ENCODE measurements at places on chromosomes 5 and 9.

DNA sequence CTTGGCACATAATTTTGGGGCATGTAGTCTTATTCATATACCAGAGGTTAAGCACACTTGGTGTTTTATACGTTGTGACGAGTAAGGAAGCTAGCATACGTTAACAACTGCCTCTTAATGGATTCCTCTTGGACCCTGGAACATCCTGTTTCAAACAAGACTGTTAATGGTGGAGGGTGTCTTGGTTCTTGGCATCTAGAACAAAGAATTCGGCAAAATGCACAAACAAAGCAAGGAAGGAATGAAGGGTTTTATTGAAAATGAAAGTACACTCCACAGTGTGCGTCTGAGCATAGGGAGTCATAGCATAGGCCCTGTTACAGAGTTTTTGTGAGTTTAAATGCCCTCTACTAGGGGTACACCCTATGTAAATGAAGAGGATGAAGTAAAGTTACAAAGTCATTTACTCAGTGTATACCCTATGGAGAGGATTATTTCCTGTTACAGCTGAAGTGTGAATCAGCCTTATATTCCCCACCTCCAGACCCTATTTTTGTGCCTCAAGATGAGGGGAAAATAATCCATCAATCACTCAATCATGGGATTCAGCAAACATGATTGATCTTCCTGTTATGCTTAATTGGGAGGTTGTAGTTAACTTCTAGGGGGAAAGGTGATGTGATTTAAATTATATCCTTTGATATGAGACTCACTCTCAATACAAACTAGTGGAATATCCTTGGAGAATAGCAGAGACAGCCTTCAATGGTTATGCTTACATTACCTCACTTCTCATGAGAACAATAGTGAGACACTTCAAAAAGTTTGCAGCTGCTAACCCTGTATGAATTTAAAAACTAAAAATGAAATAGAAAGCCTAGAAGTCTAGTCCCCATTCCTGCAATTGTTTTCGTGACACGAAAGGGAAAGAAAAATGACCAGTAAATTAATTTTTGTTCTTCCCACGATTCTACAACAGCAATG is 84.9 kb upstream of the MYO10 start:
- no peak for DNase-seq

DNA sequence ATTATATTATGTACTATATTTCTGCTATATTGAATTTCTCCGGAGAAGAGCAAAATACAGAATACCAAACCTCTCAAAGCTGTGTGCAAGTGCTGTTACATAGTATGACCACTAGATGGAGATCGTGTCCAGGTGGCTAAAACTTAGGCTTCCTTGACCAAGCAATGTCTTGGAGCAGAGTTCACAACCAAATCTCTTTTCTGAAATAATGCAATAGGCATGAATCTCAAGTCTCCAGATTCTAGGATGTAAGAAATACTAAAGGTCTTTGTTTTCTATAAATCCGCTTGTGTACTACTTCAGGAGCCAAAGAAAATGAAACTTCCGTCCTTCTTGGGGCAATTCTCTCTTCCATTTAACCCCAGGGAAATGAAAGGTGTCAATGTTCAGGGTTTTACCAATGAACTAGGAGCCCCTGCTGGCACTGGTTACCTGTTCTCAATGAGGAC is 181.5 kb upstream of the RAI14 start:
- DNase-seq = peak; percentile 76

- DNase-seq = peak; percentile 8
Observed at GRCh38 chr9:77648234-77649108, at the start of gene GNA14. TSS of gene GNA14 (minus strand) at chr9:77648322. CDS start at chr9:77647793, 529 bp downstream.

DNA sequence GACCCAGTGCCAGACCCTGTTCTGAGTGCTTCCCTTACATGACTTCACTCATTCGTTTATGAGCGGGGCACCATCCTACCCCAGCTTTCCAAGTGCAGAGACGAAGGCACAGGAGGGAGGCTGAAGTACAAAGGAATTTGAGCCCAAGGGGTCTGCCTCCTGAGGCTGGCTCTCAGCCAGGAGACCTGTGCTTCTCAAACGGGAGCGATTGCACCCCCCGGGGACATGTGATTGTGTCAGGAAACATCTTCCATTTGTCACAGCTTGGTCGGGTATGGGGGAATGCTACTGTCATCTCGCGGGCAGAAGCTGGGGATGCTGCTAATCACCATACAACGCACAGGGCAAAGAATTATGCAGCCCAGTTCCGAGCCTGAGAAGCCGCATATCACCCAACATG is 23.9 kb downstream of the ADCY2 start:
- DNase-seq = no peak

- no peak for DNase-seq
Observed at GRCh38 chr5:136213919-136214493, 21.0 kb upstream of the SMIM32 start.

GRCh38 chr9:16575986-16576245 is 294.6 kb downstream of the BNC2 start:
- no peak for DNase-seq

- DNase-seq = no peak
Observed at GRCh38 chr9:76203373-76203772, 190.9 kb downstream of the RFK start.

GRCh38 chr5:17257705-17258273 is 40.4 kb downstream of the BASP1 start:
- DNase-seq = no peak

DNA sequence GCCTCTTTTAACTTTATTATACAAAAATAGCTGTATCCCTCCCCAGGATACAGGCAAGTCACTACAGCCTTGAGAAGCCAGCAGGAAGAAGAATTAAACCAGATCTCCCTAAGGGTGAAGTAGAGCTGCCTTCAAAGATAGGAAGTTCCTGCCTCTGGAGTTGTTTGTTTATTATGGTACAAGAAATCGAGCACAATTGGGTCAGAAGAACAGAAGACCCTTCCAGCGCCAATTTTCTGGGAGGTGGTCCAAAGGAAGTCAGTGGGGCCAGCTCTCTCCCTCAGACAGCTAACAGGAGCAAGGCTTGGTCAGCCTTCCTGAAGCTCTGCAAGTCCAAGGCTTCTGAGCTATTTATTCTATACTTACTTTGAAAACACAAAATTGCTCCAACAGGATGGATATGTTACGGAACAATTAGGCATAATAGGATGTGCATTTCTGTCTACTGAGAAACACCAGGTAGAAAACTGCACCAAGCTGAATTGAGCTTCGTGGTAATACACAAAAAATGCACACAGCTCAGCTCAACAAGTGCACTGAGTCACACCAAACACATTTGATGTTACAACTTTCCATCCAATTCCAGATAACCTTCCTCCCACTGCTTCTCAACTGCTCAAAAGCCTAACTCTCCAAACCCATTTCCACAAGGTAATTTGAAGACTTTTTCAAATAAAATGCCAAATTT is 16.0 kb downstream of the SERINC5 start:
- DNase-seq = no peak

DNA sequence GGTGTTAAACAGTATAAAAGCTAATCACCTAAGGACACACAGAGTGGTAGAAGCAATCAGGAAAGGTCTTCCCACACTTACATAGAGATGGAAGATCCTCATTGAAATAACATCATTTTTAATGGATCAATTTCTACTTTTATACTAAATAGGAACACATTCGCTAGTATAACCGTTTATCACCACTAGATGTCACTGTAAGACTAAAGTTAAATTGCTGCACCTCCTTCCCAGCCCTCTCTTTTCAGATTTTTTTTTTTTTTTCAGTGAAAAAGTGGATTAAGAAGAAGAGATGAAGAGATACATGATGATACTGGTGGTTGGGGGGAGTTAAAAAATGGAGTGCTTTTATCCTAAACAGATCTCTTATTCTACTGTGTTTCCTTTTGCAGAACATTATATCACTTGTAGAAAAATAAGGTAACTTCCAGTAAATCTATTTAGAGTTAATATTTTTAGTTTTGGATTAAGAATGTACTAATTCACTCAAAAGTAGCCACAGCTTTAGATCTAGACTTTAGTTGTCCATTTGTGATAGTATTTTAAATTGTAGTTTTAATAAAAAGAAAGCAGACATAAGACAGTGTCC is 116.9 kb upstream of the ARRDC3 start:
- peak; percentile 45 for DNase-seq

GRCh38 chr9:82582693-82583092 is 480.2 kb downstream of the RASEF start:
- no peak for DNase-seq

DNA sequence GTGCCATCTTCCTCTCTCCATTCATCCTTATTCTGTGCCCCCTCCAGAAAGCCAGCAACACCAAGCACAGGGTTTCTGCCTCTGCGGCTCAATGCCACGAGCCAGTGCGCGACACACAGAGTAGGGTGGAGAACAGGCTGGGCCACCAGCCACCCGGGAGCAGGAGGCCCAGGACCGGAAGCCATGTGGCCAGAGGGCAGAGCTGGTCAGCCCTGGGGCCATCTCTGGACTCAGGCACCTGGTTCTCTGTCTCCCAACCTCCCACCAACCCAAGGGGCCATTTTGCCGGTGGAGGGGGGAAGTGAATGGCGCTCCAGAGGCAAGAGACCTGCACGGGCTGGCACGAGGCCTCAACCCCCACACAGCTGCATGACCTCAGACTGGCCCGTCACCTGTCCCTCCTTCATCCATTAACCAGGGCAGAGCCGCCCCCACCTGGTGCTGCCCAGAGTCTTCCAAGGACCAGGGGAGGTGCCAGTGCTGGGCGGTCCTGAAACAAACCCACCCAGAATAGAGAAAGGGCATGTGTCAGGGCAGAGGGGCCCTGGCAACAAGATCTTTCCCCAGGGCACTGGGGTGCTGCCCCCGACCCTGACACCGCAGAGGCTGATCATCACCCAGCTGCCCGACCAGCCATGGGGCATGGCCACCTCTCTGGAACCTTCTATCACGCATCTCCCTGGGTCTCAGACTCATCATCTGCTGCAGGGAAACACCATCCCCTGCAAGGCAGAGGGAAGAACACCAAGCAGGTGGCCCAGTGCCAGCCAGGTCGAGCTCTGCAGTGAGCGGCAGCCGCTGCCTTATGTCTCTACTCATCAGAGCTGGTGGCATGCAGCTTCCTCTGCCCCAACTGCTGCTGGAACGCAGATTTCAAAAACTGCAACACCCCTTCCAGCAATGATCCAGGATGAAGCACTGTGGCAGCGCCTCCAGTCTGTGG is 11.9 kb downstream of the VAV2 start:
- DNase-seq = no peak

DNA sequence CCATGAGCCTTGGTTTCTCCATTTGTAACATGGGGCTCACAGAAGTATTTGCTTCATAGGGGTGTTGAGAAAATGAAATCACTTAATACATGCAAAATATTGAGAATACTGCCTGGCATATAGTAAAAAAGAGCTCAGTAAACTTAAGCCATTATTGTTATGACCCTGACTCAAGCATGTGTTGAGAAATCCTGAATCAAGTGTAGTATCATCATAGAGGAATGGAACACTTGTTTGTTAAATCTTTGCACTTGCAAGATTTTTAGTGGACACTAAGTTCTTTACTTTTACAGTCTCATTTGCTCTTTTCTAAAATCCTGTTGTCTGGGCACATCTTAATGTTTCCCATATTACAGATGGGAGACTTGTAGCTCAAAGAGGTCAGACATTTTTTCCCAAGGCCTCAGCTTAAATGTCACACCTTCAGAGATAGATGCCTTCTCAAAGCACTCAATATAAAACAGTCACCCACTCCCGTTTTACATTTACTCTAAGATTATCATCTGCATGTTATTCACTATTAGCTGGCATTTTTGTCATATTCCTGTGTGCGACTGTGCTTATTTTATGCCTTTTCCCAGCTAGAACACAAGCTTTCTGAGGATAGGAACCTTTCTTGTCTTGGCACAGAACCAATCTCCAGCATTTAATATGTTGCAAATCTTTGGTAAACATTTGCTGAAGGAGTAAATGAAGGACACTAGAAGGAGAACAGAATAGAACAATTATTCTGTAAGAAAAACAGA is 250.0 kb upstream of the TNC start:
- DNase-seq = peak; percentile 58

DNA sequence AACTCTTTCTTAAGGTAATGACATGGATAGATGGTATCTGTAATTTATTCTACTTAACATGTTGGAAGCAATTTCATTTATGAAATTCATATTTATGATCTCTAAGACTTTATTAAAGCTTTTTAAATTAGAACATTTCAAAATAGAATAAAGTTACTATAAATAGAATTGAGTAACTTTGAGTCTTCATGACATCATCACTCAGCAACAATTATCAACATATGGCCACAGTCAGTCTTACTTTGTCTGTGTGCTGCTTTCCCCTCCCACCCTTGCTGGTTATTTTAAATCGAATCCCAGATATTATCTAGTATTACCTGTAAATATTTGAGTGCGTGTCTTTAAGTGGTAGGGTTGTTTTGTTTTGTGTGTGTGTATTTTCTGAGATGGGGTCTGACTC is 65.2 kb downstream of the IPO11 start:
- peak; percentile 18 for DNase-seq

- DNase-seq = no peak
Observed at GRCh38 chr5:143133721-143134120, 269.8 kb downstream of the NR3C1 start.

DNA sequence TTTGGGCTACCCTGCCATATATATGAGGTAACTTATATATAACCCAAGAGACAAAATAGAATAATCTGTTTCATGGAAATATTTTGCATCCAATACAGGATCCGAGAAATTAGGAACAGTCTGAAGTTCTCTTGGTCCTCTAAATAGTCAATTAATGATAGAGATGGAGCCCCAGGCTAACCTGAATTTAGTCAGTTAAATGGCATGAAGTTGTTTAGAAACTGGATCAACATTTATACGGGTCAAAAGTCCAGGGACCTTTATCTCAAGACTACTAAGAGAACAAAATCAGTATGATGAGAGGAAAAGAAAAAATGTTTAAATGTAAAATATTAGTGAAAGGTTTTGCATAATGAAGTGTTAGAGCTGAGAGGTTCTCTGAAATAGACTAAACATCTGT is 303.3 kb upstream of the ACTBL2 start:
- DNase-seq = no peak

DNA sequence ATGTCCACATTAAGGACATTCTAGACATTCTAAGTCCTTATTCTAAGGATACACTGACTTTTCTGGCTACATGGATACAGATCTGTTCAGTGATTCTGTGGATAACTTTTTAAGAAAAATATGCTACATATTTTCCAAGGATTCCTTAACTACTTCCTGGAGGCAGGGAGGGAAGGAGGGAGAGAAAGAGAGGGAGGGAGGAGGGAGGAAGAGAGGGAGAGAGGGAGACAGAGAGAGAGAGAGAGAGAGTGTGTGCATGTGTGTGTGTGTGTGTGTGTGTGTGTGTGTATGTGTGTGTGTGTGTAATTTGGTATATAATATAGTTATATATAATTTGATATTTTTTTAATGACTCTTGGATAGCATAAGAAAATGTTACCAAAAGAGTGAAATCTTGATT is 109.8 kb downstream of the TLE4 start:
- no peak for DNase-seq

DNA sequence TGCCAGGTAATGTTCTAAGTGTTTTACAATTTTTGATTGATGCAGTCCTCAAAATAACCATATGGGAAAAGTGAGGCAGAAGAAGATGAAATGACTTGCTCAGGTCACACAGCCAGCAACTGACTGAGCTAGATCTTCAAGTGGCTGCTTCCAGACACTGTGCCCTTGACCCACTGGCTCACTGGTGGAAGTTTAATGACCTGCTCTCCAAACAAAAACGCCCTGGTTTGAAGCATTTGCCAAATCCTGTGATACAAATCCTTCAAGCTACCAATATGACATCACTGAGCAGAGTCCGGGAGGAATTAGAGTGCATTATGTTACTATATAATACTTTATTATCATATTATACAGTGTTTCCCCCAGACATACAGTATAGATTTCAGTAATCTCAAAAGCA is 459.4 kb downstream of the GADD45G start:
- DNase-seq = no peak

- DNase-seq = no peak
Observed at GRCh38 chr5:135134691-135135381, 100.8 kb upstream of the PITX1 start.

GRCh38 chr9:84327184-84327583 is 13.4 kb downstream of the SLC28A3 start:
- DNase-seq = no peak
